Stimulated activated CD8-positive, alpha-beta memory T cell treated with anti-CD3 and anti-CD28 coated beads, Interleukin-4, amount 100 ng/mL, for 24 hours (primary cell): ENCODE measurements at places on chromosomes 7 and 10.

GRCh38 chr7:81482600-81483186 lies 287.2 kb downstream of the HGF start:
- DNase-seq, result no peak

DNA sequence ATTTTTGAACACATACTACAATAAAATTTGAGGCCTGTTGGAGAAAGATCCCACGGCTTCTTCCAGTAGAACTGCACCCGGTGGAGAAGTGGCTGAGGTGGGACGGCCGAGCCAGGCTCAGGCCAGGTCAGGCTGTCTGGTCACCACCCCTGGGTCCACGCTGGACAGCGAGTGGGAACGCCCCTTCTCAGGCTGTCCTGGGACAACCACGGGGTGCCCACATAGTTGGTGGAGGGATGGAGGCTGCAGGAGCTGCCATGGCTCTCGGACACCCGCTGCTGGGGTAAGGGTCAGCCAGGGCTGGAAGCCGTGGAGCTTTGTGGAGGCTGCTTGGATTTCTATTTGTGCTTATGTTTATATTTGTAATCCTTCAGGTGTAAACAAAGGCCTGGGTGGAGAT lies 206.5 kb downstream of the DNAJB6 start:
- DNase-seq, result no peak

- DNase-seq, result no peak
Measured at GRCh38 chr7:22223807-22224206, 133.1 kb downstream of the RAPGEF5 start.

DNA sequence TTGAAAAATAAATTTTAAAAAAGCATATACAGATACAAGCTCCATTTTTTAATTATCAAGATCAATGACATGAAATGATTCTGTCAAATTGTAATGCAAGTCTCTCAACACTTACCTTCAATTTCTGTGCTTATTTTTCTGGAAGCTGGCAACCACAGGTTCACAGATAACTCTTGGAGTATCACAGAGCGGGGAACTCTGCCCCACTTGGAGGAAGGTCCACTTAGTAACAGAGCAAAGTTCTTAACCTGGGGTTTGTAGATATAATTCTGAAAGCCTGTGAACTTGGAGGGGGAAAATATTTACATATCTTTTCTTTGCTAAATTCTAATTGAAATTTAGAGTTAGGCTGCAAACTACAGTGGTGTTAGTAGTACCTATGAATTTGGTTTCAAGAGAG lies 2.3 kb upstream of the MGAM start:
- no peak for DNase-seq

DNA sequence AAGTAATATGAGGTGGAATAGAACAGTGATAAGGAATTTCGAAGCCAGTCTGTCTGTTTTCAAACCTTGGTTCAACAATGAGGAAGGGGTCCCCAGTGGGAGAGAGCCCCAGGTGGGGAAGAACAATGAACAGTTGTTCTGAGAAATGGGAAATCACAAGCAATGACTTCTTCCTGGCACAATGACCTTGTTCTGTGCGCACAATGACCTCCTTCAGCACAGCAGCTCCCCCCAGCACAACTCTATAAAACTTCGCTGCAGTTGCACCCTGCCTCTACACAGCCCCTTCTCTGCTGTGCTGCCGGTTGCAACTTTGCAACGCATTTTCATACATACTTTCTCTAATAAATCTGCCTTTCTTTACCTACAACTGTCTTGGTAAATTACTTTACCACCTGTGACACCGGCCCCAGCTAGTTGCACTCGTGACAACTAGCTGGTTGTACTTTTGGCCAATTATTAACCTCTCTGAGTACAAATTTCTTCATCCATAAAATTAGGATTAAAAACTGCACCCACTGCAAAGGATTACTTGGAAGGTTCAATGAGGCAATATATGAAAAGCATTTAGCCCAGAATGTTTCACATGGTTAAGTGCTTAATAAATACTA lies 40.5 kb downstream of the ASB4 start:
- no peak for DNase-seq

DNA sequence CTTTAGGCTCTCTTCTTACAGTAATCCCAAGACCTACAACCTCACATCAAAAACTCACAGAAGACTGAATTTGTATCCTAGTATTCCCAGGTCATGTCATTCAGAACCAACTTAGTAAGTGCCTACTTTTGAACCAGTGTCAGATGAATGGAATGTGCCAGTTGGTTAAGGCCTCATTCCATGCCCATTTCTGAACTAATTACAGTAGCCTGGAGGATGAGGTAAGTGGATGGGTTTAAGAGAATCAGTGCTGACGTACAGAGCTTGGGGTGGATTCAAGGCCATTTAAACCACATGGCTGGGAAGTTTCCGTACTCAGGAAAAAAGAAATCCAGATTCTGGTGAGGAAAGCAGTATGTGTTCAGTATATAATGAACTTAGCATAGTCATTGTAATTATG lies 21.9 kb upstream of the FOXP2 start:
- no peak for DNase-seq

- no peak for DNase-seq
Measured at GRCh38 chr7:141342621-141343408, 208.4 kb upstream of the AGK start.

DNA sequence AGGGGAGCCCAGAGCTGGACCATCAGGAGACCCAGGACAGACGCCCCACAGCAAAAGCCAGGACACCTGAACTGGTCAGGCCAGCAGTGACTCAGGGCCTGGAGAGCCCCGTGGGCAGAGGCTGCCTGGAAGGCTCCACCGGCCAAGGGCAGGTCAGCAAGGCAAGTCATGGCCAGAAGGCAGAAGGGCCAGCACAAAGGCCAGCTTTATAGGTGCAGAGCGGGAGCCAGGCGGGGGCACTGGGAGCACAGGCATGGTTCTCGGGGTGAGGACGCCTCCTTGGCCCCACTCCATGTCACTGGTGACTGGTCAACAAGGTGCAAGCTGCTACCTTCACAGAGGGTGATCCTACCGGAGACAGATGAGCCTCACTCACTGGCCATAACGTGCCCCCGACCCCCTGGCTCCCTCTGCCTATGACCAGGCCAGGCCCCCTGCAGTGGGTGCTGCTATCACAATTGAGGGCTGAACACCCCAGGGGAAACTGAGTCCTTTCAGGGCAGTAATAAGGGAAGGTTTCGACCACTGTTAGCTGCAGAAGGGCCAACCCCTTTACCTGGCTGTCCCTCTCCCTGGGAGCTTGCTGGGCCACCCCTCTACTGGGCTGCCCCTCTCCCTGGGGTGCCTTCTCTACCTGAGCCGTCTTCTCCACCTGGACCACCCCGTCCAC lies 317.4 kb downstream of the PTPRN2 start:
- DNase-seq, result no peak

- DNase-seq, result no peak
Measured at GRCh38 chr10:48456361-48456804, 148.5 kb downstream of the ARHGAP22 start.

DNA sequence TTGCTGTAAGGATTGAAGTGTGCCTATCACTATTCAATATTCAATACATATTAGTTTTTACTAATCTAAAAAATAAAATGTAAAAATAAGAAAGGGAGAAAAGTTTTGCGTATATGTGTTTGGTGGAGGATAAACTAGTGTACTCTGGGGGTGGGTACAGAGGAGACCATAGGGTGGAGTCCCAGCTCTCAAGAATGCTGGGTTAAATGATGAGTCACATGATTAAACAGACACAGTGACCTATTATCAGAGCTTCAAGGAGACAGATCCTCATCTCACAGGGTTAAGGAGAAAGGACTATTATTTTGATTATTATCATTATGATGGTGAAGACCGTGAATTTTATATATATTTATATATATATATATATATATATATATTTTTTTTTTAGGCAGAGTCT lies 77.5 kb downstream of the AFAP1L2 start:
- no peak for DNase-seq

- DNase-seq, result no peak
Measured at GRCh38 chr7:86469680-86470295, 173.9 kb upstream of the GRM3 start.

GRCh38 chr7:140403878-140404564 lies at the start of gene RAB19:
Gene RAB19, plus strand, starts transcription at chr7:140404058. Its CDS starts 3,589 bp downstream, at chr7:140407647.
- peak; percentile 11 for DNase-seq

GRCh38 chr10:23614483-23614882 lies 175.6 kb downstream of the OTUD1 start:
- DNase-seq, result no peak

DNA sequence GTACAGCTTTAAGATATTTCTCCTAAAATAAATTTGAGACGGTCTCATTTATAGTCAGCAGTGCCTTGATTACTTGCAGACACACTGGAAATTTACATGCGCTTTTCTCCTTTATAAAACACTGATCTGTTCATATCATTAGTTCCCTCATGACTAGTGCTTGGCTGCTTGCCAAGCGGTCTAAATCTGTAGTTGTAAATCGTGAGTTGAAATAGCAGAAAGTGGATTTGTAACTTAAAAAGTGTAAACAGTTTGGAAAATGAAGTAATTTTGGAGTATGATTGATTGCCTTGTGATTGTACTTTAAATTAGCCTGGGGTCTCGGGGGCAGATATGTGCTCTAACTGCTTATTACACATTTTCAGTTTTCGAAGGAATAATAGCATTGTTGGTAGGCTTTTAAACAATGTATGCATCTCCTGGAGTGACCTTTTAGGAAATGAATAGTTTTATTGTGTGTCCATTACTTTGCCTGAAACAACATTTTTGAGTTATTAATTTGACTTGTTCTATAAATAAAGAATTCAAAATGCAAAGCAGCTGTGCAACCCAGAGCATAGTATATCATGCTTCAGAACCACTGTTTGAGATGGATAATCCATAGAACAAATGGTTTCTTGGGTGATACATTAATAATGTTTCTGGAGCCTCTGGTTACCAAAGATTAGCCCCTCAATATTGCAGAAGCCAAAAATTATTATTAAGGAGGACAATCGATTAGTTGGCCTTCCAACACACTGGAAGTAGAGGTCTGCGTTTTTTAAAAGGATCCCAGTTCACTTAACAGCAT lies 73.3 kb downstream of the ARID5B start:
- no peak for DNase-seq

DNA sequence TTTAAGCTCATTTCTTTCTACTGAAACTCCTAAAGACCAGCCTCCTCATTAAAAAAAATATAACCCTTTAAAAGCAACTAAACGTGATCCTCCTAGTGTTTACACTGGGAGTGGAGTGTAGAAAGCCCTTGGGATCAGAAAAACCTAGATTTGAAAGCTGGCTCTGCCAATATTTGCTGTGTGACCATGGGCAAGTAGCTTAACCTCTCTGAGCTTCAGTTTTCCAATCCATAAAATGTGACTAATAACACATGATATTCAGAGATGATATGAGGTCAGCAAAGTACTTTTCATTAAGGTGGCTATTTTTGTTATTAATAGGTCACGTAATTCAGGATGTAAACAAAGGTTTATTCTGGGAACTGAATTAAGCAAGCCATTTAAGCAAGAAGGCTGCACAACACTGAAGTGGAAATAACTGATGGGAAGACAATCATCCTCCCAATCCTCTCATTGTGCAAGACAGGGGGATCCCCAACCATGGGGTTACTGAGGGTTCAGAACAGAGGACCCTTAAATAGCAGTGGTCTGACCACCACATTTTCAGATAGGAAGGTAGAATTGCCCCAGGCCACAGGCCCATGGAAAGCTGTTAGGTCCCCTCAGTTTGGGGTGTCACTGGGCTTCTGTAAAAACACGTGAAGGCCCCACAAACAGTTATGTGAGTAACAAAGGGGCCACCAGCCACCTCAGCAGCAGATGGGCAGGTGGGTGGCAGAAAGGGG lies 49.1 kb upstream of the EEPD1 start:
- DNase-seq, result no peak

- no peak for DNase-seq
Measured at GRCh38 chr10:103696094-103696410, 159.3 kb downstream of the SH3PXD2A start.

DNA sequence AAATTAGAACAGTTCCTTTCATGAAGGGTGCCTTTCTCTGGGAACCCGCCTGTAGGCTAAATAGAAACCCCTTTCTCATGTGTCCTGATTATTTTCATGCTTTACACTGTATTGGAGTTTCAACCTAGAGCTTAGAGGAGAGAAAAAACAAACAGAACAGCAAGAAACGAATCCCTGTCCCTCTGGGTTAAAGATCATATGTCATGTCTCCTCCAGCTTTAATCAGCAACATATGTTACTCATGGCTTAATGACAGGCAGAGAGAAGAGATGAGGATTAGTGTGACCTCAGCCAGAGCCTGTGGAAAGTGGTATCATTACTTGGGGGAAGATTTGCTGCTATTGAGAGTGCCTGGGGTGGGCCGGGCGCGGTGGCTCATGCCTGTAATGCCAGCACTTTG lies 32.1 kb downstream of the CRCP start:
- no peak for DNase-seq

- DNase-seq, result no peak
Measured at GRCh38 chr10:130727766-130728490, 583.6 kb downstream of the TCERG1L start.

DNA sequence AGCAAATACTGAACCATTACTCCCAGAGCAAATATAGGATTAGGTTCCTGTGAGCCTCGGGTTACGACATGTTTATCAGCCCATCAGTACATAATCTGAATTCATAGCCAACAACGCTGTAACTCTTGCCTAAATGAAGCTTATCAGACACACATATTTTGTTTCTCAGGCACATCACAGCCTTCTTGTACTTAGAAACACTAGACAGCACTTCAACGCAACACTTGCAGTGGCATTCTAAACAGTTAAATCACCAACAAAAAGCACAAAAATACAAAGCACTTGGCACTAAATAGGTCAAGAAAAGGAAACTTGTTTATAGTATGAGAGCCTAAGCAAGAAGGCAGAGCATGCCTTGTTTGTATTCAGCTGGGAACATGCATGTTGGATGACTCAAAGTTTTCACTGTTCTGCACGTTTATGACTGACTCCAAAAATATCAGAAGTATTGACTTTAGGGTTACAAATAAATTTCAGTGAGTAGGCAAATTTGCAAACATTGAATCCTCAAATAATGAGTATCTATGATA lies 75.0 kb downstream of the VPS50 start:
- no peak for DNase-seq

DNA sequence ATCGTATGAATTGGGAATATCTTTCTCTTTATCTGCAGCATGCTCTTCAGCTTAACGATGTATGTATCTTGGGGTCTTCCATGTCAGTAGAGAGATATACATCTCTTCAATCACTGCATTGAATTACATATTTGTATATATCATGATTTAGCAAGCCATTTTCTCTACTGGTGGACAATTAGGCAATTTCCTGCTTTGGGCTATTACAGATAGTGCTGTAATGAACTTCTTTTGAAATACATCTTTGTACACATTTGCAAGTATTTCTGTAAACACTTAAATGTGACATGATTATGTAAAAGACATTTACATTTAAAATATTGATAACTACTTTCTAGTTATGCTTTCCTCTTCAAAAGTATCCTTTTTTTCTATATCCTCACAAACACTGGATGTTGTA lies 199.0 kb downstream of the PPP1R9A start:
- DNase-seq, result no peak

- DNase-seq, result no peak
Measured at GRCh38 chr7:116185956-116186355, 24.4 kb upstream of the TES start.

DNA sequence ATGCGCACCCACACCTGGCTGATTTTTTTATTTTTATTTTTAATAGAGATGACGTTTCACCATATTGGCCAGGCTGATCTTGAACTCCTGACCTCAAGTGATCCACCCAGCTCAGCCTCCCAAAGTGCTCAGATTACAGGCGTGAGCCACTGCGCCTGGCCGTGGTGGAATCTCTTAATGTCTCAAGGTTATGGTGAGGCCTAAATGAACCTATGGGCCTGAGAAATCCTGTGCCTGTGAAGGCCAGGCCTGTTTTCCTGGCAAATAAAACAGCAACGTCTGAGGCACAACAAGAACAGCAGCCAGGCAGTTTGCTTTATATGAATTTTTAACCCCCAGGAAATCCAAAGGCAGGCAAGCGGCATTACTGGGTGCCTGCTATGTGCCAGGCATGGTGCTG lies 297.5 kb upstream of the ZMIZ1 start:
- no peak for DNase-seq

GRCh38 chr7:37377231-37377630 lies 71.4 kb downstream of the ELMO1 start:
- DNase-seq, result no peak
